Activated T-helper 9 cell treated with anti-CD3 and anti-CD28 coated beads, Interleukin-2, amount 50 U/mL, for 16 hours (primary cell): ENCODE measurements at places on chromosomes 2 and 18.

GRCh38 chr2:230473378-230473777, 57.4 kb downstream of the SP100 start:
- no peak for DNase-seq

DNA sequence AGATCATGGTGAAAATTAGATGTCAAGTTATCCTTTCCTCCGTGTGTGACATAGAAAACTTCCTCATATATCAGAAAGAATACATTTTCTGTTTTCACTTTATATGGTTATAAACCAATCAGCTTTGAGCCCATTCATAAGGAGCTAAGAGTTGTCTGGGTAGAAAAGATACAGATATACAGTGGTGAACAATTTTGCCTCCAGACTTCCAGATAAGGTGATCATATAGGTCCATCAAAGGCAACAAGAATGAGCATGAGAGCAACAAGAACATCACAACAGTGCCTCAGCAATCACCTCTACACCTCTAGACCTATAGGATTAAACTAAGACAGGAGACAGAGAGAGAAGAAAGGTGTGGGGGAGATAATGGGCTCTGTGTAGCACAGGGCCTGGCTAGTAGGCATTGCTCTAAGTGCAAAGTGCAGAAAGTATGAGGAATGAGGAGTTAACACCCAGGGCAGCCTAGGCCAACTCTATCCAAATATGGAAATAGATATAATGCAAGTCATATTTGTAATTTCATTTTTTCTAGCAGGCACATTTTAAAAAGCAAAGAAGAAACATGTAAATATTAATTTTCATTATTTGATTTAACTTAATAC, 8.3 kb downstream of the TNP1 start:
- DNase-seq: no peak

DNA sequence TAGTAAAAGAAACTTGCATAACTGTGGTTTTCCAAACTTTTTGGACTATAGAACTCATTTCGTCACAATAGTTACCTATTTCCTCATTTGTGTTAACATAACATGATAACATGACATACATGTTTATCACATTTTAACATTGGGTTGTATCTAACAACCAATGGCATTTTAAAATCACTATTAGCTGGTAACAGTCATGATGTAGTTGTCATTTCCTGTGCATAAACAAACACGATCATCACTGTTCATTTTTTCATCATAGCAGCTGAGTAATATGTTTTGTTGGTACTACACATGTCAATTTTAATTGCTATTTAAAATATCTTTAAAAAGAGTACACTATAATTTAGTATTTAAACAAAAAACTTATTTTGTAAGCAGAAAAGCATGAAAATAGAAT, 402.4 kb downstream of the SATB2 start:
- no peak for DNase-seq

- DNase-seq: no peak
Observed at GRCh38 chr18:8522756-8523155, 86.5 kb upstream of the RAB12 start.

DNA sequence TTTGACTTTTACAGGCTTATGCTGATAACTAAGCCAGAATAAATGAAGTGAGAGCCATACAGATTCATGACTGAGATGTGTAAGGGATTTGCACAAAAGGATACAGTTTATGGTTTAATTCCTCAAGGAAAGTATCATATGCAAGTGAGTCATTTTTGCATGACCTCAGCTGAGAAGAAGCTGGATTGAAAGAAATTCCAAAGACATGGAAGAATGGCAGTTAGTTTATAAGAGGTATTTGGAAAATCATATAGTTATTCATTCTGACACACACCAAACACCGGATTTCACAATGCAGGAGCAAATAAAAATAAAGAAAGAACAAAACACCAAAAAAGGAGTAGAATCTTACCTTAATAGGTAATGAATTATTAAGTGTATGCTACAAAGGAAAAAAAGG, 83.2 kb upstream of the RND3 start:
- DNase-seq: no peak

GRCh38 chr2:112827604-112828185, 8.9 kb downstream of the IL1B start:
- no peak for DNase-seq

GRCh38 chr2:64262071-64262470, 117.9 kb upstream of the PELI1 start:
- no peak for DNase-seq

GRCh38 chr18:78902795-78903435, 76.7 kb upstream of the SALL3 start:
- no peak for DNase-seq

DNA sequence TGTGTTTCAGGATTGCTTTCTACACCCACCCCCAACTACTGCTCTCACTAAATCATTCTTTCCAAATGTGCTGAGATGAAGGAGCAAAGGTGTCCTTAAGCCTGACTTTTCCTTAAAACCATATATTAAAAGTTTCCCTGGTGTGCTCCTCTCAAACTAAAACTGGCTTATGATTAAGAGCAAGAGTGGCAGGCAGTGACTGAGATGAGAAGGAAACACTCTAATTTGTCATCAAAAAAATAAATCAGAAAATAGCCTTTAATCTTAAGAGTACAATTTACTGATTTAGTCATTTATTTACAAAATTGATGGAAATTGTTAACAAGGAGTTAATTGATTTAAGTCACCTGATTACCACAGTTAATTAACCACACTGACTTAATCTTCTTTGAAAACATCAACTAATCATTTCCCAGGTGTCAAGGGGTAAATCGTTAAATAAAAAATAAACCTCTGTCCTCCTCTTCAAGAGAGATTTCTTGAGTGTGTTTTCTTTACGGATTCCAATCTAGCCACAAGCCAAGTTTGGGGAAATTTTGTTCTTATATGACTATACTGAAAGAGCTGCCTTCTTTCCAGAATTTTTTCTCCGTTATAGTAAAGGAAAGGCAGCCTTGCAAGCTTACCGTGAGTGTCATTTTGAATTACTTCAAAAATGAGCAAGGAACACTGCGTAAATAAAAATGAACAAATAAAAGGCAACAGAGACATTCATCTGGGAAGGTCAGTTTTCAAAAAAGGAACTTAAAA, 17.4 kb downstream of the LRP2 start:
- no peak for DNase-seq

- DNase-seq: no peak
Observed at GRCh38 chr2:45211636-45212035, 202.4 kb upstream of the SIX2 start.

GRCh38 chr2:219406861-219407230, 11.3 kb upstream of the DES start:
- no peak for DNase-seq

DNA sequence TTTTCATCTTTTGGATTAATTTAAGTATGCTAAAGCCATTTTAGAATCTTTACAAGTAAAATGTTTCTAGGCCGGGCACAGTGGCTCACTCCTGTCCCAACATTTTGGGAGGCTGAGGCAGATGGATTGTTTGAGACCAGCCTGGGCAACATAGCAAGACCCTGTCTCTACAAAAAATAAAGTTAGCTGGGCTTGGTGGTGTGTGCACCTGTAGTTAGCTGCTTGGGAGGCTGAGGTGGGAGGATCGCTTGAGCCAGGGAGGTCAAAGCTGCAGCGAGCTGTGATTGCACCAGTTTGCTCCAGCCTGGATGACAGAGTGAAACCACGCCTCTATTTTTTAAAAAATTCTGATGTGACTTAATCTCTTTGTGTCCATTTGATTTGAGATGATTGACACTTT, 3.9 kb downstream of the PPM1B start:
- DNase-seq: no peak

GRCh38 chr2:42777883-42778805, 14.2 kb upstream of the OXER1 start:
- no peak for DNase-seq

DNA sequence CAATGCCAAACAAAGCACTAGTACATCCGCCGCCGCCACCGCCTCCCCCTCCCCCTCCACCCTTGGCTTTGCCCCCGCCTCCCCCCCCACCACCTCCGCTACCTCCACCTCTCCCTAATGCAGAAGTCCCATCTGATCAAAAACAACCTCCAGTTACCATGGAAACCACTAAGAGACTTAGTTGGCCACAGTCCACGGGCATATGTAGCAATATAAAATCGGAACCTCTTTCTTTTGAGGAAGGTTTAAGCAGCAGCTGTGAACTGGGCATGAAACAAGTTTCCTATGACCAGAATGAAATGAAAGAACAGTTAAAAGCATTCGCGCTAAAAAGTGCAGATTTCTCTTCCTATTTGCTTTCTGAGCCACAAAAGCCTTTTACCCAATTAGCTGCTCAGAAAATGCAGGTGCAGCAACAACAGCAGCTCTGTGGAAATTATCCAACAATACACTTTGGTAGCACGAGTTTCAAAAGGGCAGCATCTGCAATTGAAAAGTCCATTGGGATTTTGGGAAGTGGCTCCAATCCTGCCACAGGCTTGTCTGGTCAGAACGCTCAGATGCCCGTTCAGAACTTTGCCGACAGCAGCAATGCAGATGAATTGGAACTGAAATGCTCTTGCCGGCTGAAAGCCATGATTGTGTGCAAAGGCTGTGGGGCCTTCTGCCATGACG, 168.0 kb downstream of the ASXL3 start:
- no peak for DNase-seq

- DNase-seq: no peak
Observed at GRCh38 chr2:112877423-112877822, 33.5 kb upstream of the IL37 start.

GRCh38 chr2:31112544-31112943, 25.7 kb downstream of the GALNT14 start:
- no peak for DNase-seq

GRCh38 chr2:160379399-160379798, 114.2 kb downstream of the RBMS1 start:
- no peak for DNase-seq

GRCh38 chr2:64283006-64283570, 138.9 kb upstream of the PELI1 start:
- DNase-seq: no peak

DNA sequence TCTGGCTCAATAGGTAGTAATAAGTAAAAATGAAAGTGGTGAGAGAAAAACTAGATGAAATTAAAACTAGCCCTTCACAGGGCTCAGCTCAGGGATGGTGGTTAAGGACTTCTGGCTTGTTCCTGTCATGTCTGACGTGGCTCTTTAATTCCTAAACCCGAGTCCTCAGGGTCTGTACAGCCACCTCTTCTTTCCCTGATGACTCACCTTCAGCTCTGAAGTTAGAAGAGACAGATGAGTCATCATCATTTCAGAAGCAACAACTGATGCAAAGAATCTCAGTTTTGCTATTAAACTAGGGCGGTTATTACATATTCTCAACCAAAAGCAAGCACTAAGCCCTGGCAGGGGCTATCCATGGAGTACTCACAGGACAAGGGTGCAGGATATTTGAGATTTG, 24.0 kb upstream of the ITGB6 start:
- DNase-seq: peak; percentile 16

GRCh38 chr2:73870084-73870483, 22.7 kb upstream of the ACTG2 start:
- DNase-seq: no peak

- DNase-seq: no peak
Observed at GRCh38 chr2:236960531-236960930, 125.2 kb upstream of the COPS8 start.

- no peak for DNase-seq
Observed at GRCh38 chr2:1082456-1083205, 132.0 kb downstream of the SNTG2 start.

- DNase-seq: no peak
Observed at GRCh38 chr18:66999003-66999402, 395.1 kb upstream of the CDH19 start.

GRCh38 chr18:42052122-42052708, 97.2 kb downstream of the PIK3C3 start:
- no peak for DNase-seq

DNA sequence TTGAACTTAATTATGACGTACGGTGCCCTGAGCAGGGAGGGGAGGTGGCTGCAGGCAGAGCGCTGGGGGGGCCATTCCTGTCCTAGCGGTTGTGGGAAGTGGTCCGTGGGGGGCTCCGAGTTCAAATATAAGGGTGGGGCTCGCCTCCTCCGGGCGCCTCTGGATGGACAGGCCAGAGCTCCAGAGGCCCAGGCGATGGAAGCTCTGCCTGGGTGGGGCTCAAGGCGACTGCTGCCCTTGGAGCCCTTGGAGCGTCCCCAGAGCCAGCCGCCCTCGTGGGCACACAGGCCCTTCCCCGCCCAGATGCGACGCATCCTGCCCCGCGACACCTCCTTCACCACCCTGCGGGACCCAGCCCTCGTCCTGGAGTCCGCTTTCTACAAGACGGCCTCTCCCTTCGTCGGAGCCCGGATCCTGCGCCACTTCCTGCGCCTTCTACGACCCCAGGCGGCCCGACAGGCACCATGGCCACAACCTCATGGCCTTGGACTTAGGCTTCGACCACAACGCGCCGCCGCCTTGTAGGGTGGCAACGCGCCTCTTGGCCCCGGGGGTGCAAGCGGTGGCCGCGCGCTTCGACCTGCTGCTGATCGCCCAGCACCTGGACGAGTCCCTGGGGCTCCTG, 10.5 kb downstream of the AQP12B start:
- no peak for DNase-seq

GRCh38 chr18:23662309-23663263, at the start of gene ANKRD29:
ANKRD29 (minus strand) TSS chr18:23662911; CDS start chr18:23662730, 181 bp downstream.
- DNase-seq: peak; percentile 21

DNA sequence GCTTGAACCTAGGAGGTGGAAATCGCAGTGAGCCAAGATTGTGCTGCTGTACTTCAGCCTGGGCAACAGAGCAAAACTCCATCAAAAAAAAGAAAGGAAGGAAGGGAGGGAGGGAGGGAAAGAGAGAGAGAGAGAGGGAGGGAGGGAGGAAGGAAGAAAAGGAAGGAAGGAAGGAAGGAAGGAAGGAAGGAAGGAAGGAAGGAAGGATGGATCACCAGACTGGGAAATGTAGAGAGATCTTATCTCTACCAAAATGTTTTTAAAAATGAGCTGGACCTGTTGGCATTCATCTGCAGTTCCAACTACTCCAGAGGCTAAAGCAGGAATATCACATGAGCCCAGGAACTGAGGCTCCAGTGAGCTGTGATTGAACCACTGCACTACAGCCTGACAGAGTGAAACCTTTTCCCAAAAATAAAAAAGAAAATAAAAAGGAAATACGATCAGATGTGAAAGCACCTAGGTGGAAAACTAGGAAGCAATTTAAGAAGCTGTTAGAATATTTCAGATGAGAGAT, 239.4 kb downstream of the CDH7 start:
- no peak for DNase-seq
